ENCODE measurements at places on chromosomes 11 and 22.

- DNase-seq: no peak
These were observed 36.0 kb downstream of the ATXN10 start for GRCh38 chr22:45707605-45708004.

- DNase-seq: no peak
These were observed 9.0 kb downstream of the PAMR1 start for GRCh38 chr11:35516403-35516802.

DNA sequence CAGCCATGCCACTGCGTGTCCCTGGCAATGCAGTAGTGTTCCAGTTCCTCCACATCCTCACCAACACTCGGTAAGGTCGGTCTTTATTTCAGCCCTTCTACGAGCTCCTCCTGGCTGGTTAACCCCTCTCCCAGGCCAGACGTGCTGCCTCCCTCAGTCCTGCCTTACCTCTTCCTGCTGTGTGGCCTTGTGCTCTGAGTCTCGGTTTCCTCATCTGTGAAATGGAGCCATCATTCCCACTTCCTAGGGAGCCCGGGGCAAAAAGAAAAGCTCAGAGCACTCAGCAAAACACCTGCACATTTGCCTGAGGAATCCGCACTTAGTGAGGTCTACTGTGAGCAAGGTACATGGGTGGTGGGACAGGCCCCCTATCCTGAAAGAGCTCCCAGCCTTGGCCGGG is 9.8 kb downstream of the TP53I11 start:
- no peak for DNase-seq

GRCh38 chr22:50605002-50605612 is 4.5 kb downstream of the MAPK8IP2 start:
- no peak for DNase-seq

GRCh38 chr22:19466126-19466716 is 12.8 kb downstream of the UFD1 start:
- DNase-seq: no peak

GRCh38 chr11:94131047-94131717 is 2.5 kb downstream of the PANX1 start:
- no peak for DNase-seq

DNA sequence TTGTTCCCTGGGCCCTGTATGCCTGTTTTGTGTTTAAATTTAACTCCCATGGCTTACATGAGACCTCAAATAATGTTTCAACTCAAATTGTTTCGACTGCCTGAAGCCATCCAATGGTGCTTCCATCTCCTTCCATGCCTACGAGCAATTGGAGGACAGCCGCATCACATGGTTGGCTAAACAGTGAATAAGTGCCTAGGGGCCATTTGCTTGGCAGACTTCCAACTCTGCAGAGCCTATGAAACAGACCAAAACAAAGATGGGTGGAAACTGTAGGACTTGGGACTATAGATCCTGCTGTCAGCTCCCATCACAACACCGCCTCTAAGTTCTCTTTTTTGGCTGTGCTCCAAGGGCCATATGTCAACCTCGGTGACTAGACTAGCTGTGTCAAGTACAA is 84.1 kb downstream of the PARVA start:
- DNase-seq: no peak

DNA sequence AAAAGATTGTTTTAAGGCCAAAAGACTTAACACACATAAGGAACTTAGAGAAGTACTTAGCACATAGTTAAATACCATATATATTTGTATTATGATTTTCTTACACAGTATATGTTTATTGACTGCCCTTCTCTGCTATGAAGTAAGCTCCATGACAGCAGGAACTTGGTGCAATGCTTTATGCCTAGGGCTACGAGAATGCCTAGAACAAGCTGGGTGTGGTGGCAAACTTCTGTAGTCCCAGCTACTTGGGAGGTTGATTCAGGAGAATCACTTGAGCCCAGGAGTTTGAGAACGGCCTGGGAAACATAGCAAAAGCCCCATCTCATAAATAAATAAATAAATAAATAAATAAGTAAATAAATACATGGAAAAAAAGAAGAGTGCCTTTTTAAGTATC is 1.9 kb downstream of the SLC5A12 start:
- no peak for DNase-seq

All from stimulated activated CD4-positive, alpha-beta T cell treated with anti-CD3 and anti-CD28 coated beads, Interleukin-4, amount 100 ng/mL, for 1 hour (primary cell).